ENCODE measurements at places on chromosomes 4 and X. TPM values are rescaled to one million over a fixed set of nuclear protein-coding genes. Genes with fewer than 3 reads are reported as not detected.

MSMO1 gene
- polyA plus RNA-seq = 46.4 TPM

ART3 gene
- polyA plus RNA-seq = not detected

CSAG2 gene
- not detected for polyA plus RNA-seq

SRP72 gene
- 30.0 TPM for polyA plus RNA-seq

FOXR2 gene
- not detected for polyA plus RNA-seq

TBX22 gene
- polyA plus RNA-seq = not detected

C4orf54 gene
- 0.15 TPM for polyA plus RNA-seq

IGSF1 gene
- not detected for polyA plus RNA-seq

All from stomach (tissue), 19 donors.